Esophagus mucosa (tissue), 1 donor: ENCODE measurements at places on chromosomes 4 and X. TPM values are rescaled to one million over a fixed set of nuclear protein-coding genes. Genes with fewer than 3 reads are reported as not detected.

FIP1L1 gene
- total RNA-seq, result 27.1 TPM

MEPE gene
- not detected for total RNA-seq

PABPC1L2A gene
- total RNA-seq, result not detected

NEIL3 gene
- total RNA-seq, result 3.8 TPM

S100G gene
- not detected for total RNA-seq

RASSF6 gene
- 1.8 TPM for total RNA-seq

GASK1B gene
- 3.5 TPM for total RNA-seq

FRMD7 gene
- total RNA-seq, result not detected

KDM6A gene
- 28.0 TPM for total RNA-seq

COQ2 gene
- total RNA-seq, result 16.7 TPM

ATG4A gene
- total RNA-seq, result 7.8 TPM

EGF gene
- total RNA-seq, result 0.24 TPM
